ENCODE measurements at places on chromosomes 5 and 9.

DNA sequence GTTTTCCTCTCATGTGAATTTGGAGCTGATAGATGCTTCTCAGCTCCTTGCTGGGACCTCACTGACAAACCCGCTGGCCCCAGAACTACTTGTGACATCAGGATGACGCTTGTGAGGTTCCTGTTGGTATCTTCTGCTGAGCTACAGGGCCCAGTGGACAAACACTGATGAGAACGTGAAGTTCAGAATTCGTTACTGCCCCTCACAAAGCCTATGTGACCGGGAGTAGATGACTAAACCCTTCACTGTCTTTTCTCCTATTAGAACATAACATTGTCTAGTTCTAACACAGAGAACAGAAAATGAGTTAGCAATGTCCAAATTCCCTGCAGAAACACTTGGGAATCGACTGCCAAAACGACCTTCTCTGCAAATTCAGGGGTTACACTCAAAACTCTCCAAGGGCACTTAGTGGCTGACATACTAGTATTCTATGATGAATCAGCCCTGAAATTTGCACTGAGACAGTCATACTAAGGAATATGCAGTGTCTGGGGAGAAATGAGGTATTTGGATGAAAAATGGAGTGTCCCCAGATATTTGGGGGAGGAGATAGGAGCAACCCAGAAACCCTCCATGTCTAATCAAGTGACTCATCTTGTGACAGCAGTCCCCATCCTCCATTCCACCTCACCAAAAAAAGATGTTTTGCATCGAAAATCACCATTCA lies 143.2 kb upstream of the TRIM32 start:
- no peak for DNase-seq

DNA sequence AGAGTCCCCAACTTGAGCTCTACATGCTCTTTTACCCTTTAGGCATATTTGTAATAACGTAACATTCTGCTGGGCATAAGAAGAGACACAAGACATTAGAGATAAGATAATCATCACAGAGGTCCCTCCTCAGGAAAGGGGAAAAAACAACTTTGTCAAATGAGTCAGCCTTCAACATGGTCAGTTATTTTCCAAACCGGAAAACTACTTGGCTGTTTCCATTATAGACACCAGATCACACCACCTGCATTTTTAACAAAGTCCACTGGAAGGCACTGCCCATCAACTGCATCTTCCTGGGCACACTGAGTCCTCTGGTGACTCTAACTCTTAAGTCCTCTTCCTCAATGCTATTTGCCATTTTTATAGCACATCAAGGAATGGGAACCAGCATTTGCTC lies 221.8 kb downstream of the FAM114A2 start:
- DNase-seq, result no peak

DNA sequence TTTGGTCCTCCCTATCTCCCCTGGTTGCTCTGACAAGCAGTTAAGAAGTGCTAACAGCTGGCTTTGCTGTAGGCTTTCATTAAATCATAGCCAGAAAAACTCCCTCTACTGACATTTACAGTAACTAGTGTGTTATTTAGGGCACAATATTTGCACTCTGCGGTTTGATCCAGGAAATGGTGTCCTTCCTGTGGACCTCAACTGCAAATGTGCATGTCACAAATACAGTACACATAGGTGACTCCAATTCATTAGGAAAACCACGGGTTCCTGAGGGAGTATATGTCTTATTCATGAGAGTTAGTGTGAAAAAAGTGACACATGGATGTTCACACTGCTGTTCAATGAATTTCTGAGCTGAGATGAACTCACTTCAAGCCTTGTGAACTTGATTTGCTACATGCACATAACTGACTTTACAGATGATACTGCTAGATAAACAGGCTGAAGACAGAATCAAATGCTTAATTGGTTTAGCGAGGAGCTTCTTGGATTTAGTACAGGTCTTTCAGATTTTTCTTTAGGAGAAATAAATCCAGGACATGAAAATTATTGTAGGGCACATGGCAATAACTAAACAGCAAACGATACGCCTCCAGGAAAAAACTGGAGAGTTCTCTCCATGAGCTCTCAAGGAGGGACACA lies 281.5 kb downstream of the EFNA5 start:
- no peak for DNase-seq

DNA sequence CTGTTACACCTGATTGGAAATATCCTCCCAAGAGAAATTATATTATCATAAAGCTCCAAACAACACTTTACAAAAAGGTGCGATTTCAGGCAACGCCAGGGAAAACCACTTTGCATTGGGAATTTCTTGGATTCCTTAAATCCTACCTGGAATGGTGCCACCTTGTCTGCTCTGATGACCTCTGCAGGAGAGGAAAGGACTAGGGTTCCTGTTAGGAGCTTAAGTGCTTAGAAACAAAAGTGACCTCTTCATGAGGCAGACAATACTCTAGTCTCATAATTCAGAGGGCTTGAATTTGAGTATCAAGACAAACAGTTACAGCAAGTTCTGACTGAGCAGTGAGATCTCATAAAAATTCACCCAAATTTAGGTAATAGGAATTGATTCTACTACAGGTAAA lies 33.9 kb upstream of the GLIS3 start:
- no peak for DNase-seq

DNA sequence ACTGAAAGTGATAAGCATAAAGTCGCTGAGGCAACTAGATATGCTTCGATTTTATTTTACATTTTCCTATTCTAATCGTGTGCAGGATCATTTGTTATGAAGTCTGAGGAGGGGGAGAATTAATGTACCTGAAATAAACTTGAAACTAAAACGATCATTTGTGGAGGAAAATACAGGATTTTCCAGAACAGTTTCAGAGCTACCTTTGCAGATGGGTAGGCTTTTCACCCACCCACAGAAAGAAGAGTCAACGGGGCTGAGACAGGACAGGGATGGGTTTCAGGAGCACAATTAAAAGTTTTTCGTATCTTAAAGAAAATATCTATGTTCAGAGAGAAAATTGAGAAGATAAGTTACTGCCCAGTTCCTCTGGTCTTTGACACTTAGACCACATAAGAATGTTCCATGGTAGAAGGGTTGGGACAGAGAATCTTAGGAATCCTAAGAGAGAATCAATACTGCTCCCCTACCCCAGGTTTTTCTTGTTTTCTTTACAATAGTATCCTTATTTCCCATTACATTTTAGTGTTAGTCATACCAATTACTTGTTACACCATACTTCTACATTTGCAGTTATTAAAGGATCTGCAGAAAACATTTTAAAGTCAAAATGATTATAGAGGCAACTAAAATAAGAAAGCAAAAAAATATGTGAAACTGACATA lies 211.4 kb downstream of the DEPDC1B start:
- no peak for DNase-seq

- DNase-seq, result no peak
Measured at GRCh38 chr5:155906046-155906445, 420.9 kb upstream of the SGCD start.

- peak; percentile 31 for DNase-seq
Measured at GRCh38 chr9:23492126-23493002, 333.7 kb downstream of the ELAVL2 start.

DNA sequence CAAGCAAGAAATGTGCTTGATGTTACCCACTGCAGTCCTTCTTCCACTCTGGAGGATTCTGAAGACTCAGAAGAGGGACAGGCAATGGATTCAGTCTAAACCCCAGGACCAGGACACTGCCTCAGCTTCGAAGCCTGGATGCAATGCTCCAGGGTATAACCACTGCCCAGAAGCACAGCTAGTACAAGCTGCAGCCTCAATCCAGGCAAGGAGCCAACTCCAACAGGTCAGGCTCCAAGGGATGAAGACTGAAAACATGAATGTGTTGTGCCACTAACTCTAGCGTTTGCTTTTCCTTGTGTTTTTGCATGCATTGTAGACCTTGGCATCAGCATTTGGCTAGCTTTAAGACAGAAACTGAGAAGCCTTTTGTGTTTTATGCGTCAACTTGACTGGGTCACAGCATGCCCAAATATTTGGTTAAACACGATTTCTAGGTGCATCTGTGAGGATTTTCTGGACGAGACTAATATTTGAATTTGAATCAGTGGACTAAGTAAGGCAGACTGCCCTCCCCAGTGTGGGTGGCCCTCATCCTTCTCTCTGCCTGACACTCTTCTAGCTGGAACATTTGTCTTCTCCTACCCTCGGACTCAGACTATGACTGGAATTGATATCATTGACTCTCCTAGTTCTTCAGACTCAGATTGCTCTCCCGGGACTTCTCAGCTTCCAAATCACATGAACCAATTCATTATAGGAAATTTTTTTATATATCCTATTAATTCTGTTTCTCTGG lies 20.5 kb upstream of the GPX3 start:
- DNase-seq, result no peak

GRCh38 chr5:5481206-5481605 lies 58.7 kb downstream of the ICE1 start:
- DNase-seq, result no peak

DNA sequence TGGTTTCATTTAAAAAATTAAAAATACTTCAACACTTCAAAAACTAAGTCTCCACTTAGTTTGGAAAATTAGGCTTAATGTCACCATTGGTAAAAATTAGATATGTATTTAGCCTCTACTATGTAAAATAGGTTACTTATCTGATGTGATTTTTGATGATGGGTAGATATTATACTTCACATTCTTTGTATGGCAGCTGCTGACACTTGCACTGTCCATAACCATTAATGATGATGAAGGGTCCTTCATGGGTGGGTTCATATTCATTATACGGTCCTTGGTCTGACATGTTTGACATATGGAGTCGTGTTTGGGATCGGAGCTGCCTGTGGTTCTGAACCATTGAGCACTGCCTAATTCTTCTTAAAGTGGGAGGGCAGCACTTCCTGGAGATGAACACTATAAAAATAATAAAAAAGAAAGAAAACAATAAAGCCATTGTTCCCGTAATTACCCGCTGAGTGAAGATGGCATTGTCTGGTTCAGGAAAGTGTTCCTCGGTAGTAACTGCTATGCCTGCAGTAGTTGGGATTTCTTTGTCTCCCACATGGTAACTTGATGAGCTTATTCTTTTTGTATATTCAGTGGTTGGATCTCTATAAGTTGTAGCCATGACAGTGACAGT lies 2.2 kb downstream of the LRRTM2 start:
- no peak for DNase-seq

DNA sequence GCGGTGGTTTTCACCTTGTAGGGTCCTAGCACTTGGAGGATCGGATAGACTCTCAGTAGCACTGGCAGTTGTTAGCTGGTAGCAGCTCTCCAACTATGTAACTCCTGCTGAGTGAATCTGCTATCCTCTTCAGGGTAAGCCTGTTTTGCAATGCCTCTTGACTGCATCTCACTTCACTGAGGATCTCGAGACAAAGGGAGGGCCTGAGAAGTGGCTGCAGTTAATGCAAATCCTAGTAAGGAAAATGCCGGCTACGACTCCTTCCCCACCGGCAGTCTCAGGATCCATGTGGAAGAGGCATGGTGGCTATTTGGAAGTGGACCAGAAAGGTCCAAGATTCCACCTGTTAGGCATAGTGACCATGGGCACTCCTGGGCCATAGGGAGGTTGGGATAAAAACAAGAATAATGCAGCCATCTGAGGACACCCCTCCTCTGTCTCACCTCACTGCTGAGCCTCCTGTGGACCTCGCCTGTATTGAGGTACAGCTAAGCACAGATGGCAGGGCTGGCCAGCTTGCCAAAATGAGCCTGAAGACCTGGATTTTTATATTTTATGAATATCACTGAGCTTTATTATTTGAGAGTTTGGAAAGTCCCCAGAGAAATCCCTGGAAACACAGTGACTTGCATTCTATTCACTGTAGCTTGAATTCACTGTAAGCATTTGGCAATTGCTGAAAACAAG lies 146.0 kb downstream of the LIFR start:
- DNase-seq, result no peak

DNA sequence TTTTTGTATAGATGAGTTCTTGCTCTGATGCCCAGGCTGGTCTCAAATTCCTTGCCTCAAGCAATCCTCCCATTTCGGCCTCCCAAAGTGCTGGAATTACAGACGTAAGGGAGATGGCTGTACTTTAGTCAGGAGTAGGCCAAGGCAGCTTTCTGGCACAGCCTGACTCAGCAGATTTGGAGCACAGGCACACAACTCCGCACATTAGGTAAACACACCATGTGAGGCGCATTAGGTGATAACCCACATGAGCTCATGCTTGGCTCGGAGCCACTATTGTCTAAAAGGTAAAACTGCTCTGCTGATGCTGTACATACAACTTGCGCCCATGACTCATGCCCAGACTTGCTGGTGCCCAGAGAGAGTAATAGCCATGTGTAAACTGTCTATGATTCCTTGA lies 1157.9 kb downstream of the TAF11L14 start:
- DNase-seq, result peak; percentile 64

GRCh38 chr5:149944666-149945065 lies at the start of gene PDE6A:
Gene PDE6A (minus strand): TSS chr5:149944793. CDS start chr5:149944673, 120 bp downstream.
- no peak for DNase-seq

GRCh38 chr9:136697821-136698526 lies 10.7 kb upstream of the AGPAT2 start:
- DNase-seq, result peak; percentile 78

DNA sequence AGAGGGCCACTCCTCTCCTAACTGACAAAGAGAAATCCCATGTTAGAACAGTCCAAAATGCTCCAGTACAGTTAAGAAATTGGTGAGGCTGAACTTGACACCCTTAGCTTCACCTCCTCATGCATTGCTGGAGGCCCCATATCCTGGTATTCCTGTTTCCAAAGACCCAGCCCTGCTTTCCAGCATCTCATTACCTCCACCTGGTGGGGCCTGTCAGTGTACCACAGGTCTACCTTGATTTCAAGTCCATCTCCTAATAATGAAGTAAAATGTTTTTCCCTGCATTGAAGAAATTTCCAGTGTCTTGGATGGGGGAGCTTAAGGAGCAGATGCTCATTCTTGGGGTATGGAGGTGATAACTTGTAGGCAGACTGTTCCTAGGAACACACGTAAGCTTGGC lies 70.6 kb upstream of the S1PR3 start:
- no peak for DNase-seq

DNA sequence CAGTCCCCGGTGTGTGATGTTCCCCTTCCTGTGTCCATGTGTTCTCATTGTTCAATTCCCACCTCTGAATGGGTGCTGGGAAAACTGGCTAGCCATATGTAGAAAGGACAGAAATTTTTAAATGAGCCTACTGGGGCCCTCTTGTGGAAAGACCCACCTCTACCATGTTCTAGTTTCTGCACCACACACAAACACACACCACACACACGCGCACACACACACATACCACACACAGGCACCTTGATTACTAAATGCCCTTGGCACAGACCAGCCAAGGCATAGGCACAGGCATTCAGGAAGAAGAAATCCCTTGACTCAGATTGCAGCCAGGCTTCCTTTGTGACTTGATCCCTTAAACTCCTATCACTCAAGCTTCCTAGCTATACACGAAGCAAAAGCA lies 60.5 kb downstream of the SIL1 start:
- peak; percentile 16 for DNase-seq

GRCh38 chr5:157820593-157821252 lies 38.2 kb downstream of the CLINT1 start:
- DNase-seq, result peak; percentile 64
